ENCODE measurements at places on chromosomes 4 and X. TPM values are rescaled to one million over a fixed set of nuclear protein-coding genes. Genes with fewer than 3 reads are reported as not detected.

Gene MAMLD1
- 3.6 TPM for total RNA-seq

Gene AFF2
- 0.24 TPM for total RNA-seq

DNA sequence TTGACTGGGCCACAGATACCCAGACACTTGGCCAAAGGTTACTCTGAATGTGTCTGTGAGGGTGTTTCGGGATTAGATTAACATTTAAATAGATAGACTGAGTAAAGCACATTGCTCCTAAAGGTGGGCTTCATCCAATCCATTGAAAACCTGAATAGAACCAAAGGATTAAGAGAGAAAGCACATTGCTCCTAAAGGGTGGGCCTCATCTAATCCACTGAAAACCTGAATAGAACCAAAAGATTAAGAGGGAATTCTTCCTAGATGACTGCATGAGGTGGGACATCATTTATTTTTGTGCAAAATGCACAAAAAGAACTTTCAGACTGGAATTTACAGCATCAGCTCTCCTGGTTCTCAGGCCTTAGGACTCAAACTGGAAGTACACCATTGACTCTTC is 351.2 kb upstream of the PCDH10 start:
- DNase-seq: no peak

DNA sequence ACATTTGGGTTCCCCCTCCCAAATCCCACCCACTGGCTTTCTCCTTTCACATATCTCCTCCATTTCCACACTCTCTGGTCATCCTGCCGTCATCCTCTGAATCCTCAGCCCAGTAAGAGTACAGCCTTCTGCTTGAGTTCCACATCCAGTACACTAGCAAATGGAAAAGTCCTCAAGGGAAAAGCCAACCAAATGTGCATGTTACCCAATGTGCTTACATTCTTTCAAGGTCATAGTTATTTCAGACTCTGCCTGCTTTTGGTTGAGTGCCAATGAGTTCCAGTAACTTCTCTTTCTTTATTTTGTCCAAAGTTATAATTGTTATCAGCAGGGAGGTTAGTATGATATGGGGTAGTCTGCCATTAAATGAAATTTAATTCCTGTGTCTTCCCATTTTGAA is 78.1 kb downstream of the SRPX start:
- DNase-seq: no peak

DNA sequence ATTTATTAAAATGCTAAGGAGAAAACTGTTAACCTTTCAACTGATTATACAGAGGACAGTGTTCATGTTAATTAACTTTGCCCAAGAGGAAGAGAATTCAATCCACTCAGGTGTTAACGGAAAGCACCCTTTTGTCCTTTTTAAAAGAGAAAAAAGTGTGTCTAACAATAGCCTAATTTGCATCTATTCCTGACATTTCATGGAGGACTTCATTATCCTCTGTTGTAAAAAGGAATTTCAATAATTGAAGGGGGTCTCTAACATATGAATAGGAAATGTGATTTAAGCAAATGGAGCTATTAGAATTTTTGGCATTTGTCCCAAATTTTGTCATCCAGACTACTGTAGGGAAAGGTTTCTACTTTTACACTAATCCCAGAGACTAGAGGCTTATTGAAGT is 44.6 kb upstream of the GC start:
- DNase-seq: no peak

DNA sequence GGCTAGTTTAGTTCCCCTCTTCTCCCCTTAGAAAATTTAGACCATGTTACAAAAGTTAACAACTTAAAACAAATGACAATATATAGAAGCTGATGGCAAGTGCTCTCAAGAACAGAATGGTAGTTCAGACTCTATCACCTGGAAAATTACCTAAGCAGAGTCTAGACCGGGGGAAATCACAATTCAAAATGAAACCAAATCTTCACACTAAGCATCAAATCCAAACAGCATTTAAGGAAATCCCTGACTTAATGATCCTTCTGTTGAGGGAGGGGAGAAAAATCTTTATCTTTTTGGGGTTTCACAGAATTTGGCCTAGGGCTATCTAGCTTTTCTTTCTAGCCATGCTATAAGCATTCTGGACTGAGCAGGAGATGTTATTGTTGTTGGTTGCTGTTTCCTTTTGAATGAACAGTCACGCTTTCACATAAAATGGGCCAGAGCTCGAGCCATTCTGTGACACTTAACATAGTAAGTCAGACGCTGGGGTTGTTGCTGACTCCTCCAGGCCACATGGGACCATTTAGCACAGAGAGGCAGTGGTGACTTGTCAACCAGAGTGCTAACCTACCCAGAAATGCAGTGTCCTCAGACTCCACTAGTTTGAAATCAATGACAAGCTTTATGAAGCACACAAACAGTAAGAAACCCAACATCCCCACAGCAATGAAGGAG is 16.0 kb upstream of the LSM6 start:
- no peak for DNase-seq

GRCh38 chrX:24148535-24149350 is 786 bp upstream of the ZFX start:
- no peak for DNase-seq

- no peak for DNase-seq
Measured at GRCh38 chr4:80197601-80198440, 518 bp downstream of the PRDM8 start.

Data from glomerular endothelial cell (primary cell).